ENCODE measurements at places on chromosomes 2 and 18.

GRCh38 chr2:183950673-183951072 is 647.7 kb upstream of the ZNF804A start:
- DNase-seq = peak; percentile 14

DNA sequence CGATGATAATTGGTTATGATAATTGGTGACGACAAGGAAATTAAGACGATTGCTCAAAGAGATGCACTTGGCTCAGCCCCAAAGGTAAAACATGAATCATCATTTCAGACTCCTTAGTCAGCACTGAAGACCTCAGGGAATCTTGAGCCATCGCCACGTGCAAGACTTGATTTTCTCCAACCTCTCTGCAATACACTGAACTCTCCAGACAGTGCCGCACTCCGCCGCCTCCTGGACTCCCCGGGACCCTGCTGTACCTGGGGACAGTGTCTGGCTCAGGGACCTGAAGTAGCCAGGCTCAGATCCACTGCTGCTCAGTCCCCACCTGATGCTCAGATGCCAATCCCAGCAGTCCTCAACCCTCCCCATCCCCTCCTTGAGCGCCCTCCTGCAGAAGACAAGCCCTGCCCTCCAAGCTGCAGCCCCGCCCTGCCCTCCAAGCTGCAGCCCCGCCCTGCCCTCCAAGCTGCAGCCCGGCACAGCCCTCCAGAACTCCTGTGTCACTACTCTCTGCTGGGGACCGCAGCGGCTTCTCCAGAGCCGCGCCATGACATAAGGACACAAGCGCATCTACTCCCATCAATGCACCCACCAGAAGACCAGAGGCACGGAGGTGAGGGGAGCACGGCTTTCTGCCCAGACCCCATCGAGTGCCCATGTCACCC is 1.1 kb downstream of the TMEM18 start:
- no peak for DNase-seq

DNA sequence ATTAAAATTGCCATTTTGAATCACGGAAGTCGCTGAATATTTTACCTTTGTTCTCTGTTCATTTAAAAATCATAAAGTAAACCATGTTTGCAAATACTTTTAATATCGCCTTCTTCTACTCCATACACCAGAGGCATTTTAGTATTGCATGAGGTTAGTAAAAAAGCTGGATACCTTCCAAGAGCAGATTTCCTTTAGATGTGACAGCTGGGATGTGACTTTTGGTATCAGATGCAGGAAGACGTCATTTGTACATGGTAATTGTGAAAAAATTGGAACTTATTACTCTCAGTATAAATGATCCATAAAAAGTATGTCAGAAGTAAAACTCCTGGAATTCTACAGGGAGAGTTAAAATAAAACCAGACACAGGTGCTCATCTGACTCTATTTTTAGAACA is 89.5 kb downstream of the SLC4A10 start:
- DNase-seq = no peak

DNA sequence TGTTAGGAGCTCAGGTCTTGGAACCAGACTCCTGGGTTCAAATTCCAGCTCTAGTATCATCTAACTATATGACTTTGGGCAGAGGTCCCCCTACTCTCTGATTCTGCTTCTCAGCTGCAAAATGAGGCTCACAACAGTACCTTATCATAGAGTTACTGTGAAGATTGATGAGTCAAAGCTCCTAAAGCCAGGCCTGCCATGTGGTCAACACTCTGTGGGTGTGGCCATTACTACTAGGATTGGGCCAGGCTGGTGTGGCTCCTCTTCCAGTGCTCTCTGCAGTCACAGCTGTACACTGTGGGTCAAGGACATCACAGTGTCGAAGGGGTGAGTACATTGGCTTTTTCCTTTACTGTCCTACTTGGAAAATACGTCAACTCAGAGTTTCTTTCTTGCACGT is 22.6 kb downstream of the CAPN13 start:
- no peak for DNase-seq

- no peak for DNase-seq
These were observed 11.3 kb downstream of the NPAS2 start for GRCh38 chr2:100831158-100831750.

GRCh38 chr2:240639566-240639965 is 14.3 kb downstream of the GPR35 start:
- no peak for DNase-seq

- DNase-seq = no peak
These were observed 7.1 kb upstream of the WNT10A start for GRCh38 chr2:218873359-218874194.

DNA sequence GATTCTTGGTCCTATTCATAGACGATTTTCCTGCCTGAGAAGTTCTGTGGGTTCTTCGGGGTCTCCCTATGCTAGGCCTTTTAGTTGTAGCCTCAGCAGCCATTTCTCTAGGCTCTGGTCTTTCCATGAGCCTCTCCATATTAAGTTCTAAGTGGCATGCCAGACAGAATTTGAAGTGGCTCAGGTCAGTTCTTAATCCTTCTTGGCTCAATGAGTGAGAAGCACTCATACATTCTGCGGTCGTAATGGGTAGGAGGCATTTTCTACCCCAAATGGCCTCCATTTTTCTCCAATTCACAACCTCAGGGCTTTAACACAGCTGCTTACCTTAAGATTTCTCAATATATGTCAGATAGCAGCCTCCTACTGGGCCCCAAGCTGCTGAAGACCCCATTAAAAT is 405.3 kb upstream of the GALNT5 start:
- no peak for DNase-seq

Measured in NCI-H1092 (cell line).